ENCODE measurements at places on chromosomes 3 and 15. TPM values are rescaled to one million over a fixed set of nuclear protein-coding genes. Genes with fewer than 3 reads are reported as not detected.

IGF2BP2 gene
- polyA plus RNA-seq = not detected

CACNA1D gene
- polyA plus RNA-seq = not detected

DPPA2 gene
- polyA plus RNA-seq = not detected

CHRM5 gene
- polyA plus RNA-seq = not detected

IQCH gene
- polyA plus RNA-seq = 0.13 TPM
